Fibroblast of pulmonary artery (primary cell): ENCODE measurements at places on chromosomes 4 and X.

DNA sequence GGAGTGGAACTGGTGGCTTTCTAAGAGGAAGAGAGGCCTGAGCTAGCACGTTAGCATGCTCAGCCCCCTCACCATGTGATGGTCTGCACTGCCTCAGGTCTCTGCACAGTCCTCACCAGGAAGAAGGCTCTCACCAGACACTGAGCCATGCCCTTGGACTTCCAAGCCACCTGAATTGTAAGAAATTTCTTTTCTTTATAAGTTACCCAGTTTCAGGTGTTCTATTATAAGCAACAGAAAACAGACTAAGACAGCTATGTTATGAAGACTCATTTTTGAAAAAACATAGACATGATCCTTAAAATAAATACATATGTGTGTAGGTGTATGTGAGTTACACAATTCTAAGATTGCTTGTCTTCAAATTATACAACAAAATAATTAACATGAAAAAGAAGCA, 74.7 kb downstream of the CEP44 start:
- no peak for DNase-seq

- DNase-seq, result no peak
Observed at GRCh38 chrX:48491809-48492208, 15.8 kb downstream of the FTSJ1 start.

DNA sequence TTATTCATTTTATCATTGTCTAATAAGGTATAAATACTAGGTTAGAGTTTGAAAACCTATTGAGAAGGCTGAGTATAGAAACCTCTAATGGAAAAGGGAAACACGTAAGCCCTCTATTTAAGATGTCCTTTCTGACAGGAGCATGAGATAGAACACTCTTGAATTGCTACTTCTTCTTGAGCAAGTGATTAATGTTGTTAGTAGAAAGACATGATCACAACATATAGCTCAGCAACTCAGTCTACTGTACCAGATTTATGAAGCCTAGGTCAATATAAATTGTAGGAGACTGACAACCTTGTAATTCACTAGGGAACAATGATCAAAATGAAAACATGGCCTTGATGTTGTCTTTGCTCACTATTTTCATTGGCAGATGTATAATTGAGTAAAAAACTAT, 189.7 kb downstream of the ANTXR2 start:
- no peak for DNase-seq

GRCh38 chrX:141180851-141181250, 3.9 kb upstream of the LDOC1 start:
- DNase-seq, result no peak

DNA sequence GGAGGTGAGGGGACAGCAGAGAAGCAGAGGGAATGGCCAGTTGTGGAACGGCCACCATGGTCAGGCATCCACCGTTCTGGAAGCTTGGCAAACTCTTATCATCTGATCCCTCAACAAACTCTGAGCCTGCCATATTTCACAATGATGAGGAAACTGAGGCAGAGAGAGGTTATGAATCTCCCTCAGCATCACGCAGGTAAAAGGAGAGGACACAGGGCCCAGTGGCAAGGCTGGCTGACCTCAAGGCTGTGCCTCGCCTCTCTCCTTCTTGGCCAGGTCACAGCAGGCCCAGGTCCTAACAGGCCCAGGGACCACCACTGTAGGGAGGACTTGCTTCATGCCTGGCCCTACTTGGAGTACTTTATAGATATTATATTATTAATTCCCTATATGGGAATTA, 242.8 kb downstream of the EVC2 start:
- DNase-seq, result no peak

DNA sequence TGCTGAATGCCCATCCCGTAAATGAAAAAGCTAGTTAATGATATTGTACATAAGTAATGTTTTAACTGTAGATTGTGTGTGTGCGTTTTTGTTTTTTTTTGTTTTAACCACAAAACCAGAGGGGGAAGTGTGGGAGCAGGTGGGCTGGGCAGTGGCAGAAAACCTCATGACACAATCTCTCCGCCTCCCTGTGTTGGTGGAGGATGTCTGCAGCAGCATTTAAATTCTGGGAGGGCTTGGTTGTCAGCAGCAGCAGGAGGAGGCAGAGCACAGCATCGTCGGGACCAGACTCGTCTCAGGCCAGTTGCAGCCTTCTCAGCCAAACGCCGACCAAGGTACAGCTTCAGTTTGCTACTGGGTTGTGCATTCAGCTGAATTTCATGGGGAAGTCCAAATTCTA, at the start of gene SPP1:
Gene SPP1, plus strand, starts transcription at position 249 of the 400 bp plus-strand sequence. CDS start 1,182 bp downstream, outside the sequence.
- peak; percentile 8 for DNase-seq

GRCh38 chr4:113064244-113064643, 14.8 kb downstream of the ANK2 start:
- no peak for DNase-seq

- peak; percentile 70 for DNase-seq
Observed at GRCh38 chrX:37926700-37927099, 79.3 kb upstream of the DYNLT3 start.
